Vagina (tissue), 2 donors: ENCODE measurements at places on chromosomes 1 and 21.

DNA sequence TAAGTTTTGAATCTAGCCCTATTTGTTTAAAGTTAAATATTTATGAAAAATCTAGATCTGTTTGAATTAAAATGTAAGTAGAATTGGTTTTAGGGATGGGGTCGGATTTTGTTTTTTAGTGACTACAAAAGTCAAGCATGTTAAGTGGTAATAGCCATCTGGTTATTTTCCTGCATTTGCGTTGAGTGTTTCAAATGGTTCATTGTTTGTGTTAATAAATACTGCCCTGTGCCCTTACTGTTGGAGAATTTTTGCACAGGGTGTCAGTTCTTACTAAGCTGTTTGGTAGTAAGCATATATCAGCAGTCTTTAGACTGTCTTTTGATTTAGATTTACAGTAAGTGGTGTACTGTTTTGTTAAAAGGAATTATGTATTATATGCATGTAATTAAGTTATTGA lies 46.1 kb upstream of the TARS2 start:
- no peak for DNase-seq

GRCh38 chr1:192763756-192764155 lies 45.1 kb upstream of the RGS2 start:
- DNase-seq, result no peak

DNA sequence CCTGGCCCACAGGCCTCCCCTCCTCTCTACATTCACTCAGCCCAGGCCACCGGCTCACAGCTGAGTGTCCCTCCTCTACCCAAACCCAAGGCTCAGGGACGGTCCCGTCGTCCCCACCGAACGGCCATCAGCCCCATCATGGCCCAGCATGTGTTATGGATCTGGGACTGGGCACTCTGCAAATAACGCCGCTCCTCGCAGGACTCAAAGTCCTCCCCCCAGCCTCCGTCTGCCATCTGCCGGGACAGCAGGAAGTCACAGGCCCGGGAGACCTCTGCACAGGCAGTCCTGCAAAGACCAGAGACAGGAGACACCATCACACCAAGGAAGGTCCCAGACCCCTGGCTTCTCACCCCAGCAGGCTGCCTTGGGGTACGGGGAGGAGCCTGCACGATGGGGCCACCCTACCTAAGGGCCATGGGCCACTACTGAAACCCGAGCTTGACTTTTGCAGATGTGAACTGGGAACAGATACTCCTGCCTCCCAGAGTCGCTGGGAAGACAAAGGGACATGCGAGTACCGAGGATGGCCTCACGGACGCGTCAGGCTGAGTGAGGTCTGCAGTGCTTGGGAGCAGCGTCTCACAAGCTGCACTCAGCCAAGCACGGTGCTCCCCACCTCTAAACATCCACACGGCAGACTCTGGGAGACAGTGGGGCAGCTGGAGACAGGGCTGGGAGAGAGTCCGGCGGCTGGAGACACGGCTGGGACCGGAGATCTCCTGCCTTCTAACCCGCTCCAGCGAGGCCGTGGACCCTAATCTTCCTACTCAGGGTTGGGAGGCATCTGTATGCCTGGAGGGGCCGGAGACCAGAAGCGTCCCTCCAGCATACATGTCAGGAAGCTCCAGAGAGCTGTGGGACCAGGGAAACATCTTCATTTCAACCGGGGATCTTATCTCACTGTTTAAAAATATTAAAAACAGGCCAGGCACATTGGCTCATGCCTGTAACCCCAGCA lies 10.4 kb upstream of the SPATC1L start:
- peak; percentile 92 for DNase-seq

- DNase-seq, result peak; percentile 54
These were observed 68.7 kb upstream of the FAM3B start for GRCh38 chr21:41247561-41248545.

DNA sequence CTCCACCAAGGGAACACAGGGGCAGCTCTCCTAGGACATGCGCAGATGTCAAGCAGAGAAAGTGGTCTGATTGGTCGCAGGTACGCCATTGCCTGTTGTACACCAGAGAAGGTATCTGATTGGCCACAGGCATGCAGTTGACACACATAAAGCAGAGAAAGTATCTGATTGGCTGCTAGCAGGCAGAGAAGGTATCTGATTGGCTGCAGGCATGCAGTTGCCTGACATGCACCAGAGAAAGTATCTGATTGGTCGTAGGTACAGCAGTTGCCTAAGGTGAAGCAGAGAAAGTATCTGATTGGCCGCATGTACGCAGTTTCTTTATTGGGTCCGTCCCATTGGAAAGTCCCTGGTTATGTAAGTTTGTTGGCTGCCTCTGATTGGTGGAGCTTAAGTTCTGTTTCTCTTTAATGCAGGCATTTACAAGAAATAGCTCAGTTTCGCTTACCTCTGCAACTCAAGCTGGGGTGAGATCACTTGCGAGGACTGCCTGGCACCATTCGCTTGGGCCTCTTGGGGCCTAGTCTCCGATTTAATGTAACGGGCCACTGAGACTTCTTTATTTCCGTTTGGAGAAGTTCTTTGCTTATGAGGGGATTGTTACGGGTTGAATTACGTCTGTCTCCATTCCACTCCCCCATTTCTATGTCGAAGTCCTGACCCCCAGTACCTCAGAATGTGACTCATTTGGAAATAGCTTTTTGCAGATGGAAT lies 74.2 kb downstream of the SIK1 start:
- DNase-seq, result no peak
